ENCODE measurements at places on chromosomes 5 and 9.

DNA sequence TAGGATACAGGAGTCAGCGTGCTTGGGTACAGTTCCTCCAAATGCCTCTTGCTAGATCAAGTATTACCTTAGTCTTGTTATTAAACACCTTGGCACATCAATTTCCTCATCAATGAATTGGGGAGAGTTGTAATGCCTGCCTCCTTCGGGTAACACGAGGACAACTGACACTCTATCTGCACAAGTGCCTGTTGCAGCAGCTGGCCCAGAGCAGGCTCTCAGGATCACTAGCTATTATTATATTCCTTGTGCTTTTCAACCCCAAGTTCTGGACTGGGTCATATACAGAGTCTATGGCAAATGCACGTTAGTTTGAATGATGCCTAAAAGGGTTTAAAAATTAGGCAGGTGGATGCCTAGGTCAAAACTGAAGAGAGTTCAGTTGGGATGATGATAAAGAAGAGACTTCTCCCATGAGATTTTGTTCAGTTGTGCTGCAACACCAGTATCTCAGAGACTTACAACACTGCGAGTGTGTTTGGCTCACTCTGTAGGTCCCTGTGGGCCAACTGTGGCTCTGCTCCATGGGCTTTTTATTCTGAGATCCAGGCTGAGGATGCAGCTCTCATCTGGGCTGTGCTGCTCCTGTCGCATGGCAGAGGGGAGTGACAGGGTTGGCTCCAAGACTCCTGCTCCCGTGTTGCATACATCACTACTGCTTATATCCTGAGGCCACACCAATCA, 41.1 kb upstream of the TEX48 start:
- no peak for DNase-seq

GRCh38 chr5:150847334-150847695, 994 bp downstream of the IRGM start:
- no peak for DNase-seq

- no peak for DNase-seq
These were observed 1.4 kb upstream of the N4BP3 start for GRCh38 chr5:178111925-178112324.

DNA sequence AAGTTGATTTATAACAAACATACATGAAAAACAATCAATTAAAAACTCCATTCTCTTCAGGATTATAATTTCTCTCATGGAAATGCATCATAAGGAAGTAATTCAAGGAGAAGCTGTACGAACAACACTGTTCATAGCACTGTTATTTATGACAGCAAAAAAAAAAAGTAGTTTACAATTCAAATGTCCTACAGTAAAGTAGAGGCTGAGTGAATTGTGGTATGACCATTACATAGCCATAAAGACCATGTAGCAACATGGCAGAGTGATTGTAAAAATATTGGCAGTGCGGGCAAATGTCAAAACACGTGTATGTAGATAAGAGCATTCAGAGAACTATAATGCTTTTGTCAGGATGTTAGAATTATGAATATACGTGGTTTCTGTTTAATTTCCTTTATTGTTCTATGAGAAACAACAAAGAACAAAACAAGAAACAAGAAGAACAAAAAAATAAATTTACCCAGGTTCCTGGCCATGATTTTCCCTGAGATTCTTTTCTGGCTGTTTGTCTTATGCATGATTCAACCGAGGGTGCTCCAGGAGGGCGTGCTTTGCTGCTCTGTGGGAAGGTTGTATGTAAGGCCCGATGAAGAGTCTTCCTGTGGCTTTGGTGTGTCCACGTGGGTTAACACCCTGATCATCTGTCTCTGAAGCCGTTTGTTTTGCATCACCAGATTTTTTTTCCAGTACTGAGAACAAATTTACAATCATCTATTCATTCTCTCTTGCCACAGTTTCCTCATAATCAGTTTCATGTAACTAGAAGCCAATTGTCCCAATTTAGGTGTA, 28.8 kb downstream of the GCNT4 start:
- no peak for DNase-seq

DNA sequence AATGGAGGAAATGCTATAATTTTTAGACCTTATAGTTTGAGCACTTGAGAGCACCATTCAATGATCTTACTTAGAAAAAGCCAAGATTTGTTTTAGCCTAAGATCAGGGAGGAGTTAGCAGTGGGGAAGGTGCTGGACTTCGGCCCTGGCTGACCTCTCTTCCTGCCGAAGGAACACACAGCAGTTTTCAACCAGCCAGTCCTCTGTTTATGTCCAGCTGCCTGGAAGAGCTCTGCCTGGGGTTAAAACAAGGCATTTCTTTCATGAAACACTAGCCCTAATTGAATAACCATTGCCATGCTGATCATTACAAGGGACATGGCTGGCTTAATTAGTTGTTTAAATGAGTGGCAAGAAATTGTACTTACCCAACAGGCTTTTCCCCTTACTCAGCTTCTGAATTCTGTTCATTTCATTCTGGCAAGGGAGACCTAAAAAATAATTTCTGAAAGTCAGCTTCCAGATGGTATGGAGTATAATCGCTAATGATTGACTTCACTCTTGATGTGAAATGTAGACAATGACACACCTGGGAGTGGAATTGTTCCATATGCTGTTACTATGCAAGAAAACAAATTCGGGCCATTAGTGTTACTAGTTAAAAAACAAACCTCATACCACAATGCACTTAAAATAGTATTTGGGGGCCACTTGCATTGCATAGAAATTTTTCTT, 514.2 kb downstream of the SPOCK1 start:
- DNase-seq: no peak

Data from activated CD4-positive, alpha-beta T cell treated with anti-CD3 and anti-CD28 coated beads, Interleukin-2, amount 50 U/mL, for 24 hours (primary cell).